GM04503 (cell line): ENCODE measurements at places on chromosomes 6 and 20.

GRCh38 chr6:124722141-124722878 is 239.9 kb upstream of the RNF217 start:
- DNase-seq = no peak

- no peak for DNase-seq
Measured at GRCh38 chr6:6987749-6988148, 120.0 kb upstream of the RREB1 start.

DNA sequence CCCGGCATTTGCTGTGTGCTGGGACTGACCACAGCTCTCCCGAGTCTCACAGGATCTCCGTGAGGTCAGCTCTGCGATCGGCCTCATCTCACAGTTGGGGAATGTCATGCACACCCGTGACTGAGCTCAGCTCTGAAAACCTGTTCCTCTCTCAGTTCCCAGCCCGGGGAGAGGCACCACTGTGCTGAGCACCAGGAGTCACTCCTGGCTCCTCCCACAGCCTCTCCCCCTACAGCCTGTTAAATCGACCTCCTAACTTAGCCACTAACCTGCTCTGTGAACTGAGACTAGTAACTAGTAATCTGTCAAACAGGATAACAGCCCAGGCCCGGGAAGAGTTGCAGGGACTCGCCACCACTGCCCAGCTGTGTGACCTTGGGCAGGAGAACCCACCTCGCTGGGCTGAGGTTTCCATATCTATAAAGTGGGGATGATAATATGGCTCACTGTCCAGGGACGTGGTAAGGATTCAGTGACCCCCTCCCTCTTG is 20.1 kb upstream of the NOL4L start:
- no peak for DNase-seq

DNA sequence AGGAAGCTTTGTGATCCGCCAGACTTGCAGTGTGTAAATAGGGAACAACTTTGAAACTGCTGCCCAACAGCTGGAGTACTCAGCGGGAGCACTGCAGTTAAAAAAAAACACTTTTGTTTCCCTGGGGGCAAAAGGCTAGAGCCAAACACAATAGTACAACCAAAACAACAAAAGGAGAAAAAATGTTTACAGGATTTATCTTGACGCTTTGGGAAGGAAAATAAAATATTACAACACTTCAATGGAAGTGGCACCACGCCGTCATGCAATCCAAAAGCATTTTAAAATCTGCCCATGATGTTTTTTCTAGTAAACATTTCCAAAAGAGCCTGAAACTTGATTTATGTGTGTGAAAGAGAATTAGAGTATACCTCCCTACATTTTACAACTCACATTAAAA is 26.0 kb downstream of the PTPRK start:
- no peak for DNase-seq

GRCh38 chr6:106141441-106142237 is 55.5 kb downstream of the PRDM1 start:
- no peak for DNase-seq

DNA sequence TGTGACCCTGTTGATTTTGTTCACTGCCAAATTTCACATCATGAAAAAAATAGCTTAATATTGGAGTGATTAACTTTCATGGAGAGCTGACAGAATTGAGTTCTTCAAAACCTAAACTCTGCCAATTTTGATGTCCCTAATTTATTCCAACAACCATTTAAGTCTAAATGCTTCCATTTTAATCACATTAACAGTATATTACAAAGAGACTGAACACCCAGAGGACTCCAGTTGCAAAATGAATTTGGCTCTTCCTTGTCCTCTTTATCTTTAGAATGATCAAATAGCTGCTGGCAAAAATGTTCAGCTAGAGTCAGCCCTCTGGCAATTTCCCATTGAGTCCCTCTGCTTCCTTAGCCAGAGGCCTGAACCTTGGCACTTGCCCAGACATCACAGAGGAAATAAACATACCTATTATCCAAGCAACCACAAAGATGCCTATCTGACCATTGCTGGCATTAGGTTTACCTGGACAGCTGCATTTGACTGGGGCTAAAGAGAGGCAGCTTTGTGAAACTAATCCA is 299.0 kb upstream of the STXBP5 start:
- DNase-seq = peak; percentile 60

- no peak for DNase-seq
Measured at GRCh38 chr20:59032713-59033059, 551 bp upstream of the ATP5F1E start.

DNA sequence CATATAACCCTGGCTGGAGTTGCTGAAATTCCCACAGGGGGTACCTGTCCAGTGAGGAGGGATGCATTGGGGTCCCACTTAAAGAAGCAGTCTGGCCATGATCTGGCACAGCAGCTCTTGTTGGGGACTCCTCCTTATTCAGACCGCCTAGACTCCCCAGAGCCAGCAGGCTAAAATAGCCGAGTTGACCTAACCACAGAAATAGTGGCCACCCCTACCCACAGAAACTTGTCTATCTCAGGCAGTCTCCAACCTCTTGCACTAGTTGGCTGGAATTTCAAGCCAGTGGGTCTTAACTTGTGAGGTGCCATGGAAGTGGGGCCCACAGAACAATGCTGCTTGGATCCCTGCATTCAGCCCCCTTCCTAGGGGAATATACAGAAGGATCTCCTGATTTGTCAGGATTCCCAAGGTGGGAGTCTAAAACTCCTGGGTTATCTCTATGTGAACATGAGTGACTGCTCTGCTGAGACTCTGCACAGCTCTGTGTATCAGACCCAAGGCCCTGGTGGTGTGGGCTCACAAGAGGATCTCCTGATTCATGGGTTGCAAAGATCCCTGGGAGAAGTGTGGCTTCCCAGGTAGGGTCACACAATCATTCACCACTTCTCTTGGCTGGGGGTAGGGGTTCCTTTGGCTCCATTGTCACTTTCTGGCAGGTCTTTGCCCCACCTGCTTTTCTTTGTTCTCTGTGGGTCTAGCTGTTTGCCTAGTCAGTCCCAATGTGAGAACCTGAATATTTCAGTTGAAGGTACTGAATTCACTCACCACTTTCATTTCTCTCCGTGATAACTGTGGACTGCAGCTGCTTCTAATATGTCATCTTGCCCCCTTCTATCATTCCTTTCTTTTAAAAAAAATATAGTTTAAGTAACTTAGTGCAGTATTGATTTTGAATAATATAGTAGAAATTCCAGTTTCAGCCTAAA is 65.5 kb upstream of the CLVS2 start:
- DNase-seq = no peak

DNA sequence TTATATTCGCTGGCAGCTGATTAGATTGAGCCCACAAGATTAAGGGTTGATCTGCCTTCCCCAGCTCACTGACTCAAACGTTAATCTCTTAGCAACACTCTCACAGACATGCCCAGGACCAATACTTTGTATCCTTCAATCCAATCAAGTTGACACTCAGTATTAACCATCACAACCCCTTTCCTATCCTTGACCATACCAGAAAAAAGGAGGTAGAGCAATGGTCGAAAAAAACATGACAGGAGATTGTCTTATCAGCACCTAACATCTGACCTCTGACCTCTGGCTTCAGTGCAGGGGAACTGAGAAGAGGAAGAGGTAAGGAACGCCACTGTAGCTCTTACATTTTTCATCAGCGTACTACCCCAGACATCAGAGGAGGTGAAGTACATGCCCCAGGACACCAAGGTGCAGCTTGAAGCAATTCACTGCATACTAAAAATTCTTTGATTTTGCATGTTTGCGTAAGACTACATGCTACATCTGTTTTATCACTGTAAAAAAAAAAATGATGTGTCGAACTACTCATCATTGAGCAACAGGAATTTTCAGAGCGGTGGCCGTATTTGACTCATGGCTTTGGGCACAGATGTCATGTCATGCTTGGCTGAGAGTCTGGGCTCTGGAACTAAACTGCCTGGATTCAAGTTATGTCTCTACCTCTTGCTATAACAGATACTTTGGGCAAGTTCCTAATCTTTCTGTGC is 188.0 kb upstream of the TAB2 start:
- peak; percentile 57 for DNase-seq

DNA sequence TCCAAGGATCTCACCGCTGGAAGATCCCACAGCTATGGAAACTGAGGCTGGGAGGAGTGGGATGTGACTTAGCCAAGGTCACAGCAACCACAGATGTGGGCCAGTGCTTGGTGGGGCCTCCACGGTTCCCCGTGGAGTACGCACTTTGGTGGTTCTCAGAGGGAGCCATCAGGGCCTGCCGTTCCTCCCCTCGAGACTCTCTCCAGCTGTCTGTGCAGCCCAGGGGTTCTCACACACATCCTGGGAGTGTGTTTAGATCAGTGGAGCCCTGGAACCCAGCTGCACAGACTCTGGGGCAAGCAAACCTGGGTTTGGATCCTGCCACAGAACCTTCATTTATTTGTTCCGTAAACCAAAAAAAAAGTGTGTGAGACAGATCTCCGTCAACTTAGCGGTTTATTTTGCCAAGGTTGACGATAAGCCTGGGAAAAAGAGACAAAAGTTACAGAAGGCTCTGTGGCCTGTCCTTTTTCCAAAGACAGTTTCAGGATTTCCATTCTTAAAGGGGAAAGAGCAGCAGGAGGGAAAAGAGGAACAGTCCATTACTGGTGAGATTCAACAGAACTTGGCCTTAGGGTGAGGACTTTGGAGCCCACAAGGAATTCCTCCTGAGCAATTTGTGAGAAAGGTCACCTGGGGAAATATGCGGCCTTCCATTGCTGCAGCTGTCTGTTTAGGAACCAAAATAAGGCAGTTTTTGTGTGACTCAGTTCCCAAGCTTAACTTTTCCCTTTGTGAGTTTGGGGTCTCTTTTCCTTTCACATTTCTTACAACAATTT is 13.6 kb upstream of the MYMX start:
- DNase-seq = no peak

DNA sequence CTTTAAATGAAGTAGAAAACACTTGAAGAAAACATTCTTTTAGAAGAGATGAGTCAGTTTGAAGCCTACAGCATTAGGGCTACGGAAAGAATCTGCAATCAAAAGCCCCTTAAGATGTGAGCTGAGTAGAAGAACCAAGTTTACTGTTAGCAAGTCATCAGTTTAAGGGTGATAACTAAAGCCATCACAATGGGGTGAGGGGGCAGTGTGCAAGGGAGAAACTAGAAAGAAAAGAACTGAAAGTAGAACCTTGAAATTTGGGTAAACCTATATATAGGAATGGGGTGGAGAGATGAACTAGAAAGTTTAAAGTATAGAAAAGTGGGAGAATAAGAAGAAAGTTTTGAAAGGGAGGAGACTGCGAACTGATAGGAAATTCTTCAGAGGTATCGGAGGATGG is 212.9 kb downstream of the COL19A1 start:
- no peak for DNase-seq

GRCh38 chr6:80403365-80403764 is 296.9 kb downstream of the BCKDHB start:
- DNase-seq = no peak

- DNase-seq = no peak
Measured at GRCh38 chr6:92767101-92767500, 652.3 kb downstream of the EPHA7 start.

DNA sequence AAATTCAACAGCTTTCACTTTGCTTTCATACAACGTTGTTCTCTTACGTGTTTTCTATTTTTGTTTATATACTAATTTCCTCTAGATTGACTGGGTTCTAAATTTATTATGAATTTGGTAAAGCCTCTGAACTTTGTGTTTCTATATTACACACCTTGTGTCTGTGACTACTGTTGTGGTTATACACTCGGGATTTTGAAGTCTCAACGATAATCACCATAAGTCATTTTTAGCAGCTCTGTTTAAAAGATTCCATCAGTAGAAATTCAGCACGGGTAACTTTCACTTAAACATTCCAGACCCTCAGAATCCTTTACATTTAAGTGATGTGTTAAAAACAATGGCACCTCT is 31.8 kb upstream of the HBS1L start:
- DNase-seq = no peak

- DNase-seq = no peak
Measured at GRCh38 chr6:40732878-40733277, 145.7 kb upstream of the LRFN2 start.

DNA sequence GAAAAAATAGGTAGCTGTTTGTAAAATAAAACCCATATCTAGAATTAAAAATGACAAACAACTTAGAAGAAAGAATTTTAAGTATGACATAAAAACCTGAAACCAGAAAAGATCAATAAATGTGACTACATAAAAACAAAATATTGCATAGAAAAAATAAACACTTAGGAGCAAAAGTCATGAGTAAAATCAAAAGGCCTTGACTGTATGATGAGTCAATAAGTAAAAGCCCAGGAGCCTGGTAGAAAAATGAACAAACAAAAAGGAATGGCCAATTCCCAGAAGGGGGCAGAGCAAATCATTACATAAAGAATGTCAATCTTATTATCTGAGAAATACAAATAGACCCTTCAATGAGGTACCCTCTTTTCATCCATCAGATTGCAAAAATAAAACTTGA is 20.7 kb upstream of the ENPP1 start:
- no peak for DNase-seq

- DNase-seq = no peak
Measured at GRCh38 chr6:38281126-38281525, 358.6 kb downstream of the BTBD9 start.

- no peak for DNase-seq
Measured at GRCh38 chr6:151690768-151691562, 116.5 kb upstream of the ESR1 start.

- DNase-seq = no peak
Measured at GRCh38 chr6:26158581-26159356, 71.5 kb downstream of the HFE start.

DNA sequence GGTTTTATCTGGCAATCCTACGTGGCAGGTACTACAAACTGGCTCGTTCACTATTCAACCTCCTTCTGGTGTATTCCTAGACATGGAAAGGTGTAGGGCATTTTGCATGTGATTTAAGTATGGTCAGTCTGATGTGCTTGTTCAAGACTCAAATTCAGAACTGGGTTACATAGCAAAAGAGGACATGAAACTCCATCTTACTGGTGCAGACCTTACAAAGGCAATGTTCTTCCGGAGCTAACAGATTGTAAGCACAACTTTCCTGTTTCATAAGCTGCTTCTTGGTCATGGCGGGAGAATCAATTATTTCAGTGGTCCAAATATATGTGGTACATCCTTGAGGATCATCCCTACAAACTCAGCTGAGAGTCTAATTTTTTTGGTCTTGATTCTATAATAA is 703.4 kb downstream of the EPM2A start:
- DNase-seq = no peak

- DNase-seq = no peak
Measured at GRCh38 chr6:136523196-136523595, 27.0 kb downstream of the MAP7 start.
